ENCODE measurements at places on chromosomes 6 and 20.
A peak's percentile ranks its signal among the peaks of the same experiment; 100 is the strongest.

- no peak for DNase-seq
These were observed 407.0 kb upstream of the SOX4 start for GRCh38 chr6:21186479-21187055.

DNA sequence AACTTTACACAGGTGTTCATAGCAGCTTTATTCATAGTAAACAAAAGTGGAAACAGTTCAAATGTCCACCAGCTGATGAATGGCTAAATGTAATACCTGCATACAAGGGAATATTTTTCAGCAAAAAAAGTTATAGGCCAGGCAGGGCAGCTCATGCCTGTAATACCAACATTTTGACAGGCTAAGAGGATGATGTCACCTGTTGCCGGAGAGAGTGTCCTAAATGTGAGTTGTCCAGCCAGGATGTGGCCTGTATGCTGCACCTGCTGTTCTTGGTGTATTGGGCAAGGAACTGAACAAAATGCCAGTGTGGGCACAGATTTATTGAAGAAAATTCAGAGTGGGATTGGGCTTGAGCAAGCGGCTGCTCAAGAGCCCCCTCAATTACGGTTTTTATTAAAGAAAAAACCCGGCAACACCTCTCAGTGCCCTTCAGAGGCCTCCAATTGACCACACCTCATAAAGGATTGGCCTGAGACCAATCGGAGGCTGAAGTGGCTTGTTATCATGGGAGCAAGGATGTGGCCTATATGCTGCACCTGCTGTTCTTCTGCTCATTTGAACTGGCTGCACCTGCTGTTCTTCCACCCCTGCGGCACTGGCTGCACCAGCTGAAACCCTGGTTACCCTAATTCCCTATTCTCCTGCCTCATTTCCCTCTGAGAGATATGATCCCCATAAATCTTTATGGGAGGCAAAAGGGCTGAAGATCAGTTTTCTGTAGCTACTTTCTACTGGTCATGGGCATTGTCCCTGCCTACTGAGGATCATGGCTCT is 164.3 kb upstream of the PROKR2 start:
- no peak for DNase-seq

GRCh38 chr20:40646361-40646760 is 42.7 kb downstream of the MAFB start:
- DNase-seq = no peak

DNA sequence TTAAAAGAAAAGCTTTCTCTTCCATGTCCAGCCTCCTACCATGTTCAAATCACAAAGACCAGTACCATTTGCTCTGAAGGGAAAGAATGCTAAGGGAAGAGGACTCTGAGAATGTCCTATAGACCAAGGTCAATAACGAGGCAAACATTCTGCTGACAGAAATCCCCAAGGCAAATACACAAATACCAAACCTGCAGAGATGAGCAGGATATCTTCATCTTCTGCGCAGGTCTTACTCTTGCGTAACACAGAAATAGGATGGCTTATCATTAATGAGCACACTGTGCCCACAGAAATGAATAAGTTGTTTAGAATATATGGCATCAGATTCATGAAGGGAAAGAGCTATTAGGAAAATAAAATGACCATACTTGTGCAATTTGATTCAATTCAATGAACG is 137.3 kb downstream of the BTBD9 start:
- DNase-seq = no peak

DNA sequence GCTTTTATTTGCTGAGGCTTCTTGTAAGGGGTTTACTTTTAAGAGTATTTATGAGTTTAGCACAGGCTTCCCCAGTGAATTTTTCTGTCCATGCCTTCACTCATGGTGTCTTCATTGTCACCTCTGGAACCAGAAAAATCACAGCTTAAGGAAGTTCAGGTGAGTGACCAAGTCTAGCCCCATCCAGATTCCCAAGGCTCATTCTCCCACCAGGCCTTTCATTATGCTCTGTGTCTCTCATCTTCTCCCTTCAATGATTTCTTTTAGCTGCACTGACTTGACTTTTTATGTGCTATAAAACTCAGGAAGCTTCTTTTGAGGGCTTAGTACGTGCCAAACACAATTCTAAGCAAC is 64.9 kb upstream of the NEDD9 start:
- DNase-seq = no peak

DNA sequence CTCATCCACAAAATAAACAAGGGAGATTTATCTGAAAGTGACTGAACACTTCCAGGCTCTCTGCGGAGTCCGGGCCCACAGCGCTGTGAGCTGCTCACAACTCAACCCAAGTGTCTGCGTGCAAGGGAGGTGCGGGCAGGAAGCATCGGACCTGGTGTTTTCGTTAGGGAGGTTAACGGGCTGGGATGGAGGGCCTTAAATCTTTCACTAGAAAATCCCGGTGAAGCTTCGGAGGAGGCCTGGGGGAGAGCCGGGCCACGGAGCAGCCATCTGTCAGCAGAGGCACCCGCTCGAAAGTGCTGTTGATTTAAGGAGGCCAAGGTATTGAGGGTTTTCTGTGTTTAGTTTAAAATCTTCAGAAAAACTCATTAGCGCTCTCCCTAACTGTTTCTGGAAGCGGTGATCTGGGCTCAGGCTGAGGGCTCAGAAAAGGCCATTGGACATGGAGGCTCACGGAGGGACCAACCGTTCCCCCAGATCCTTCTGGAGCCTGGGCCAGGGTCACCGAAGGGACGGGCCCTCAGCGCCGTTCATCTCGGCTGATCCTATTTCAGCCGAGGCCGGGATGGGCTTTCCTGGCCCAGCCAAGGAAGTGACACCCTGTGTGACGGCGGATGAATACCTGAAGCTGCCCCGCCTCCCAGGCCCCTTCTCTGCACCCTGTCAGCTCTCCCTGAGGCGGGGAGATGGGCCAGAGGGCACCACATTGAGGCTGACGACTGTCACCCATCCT is 20.7 kb downstream of the GATA5 start:
- no peak for DNase-seq

- DNase-seq = no peak
These were observed 143.0 kb downstream of the B3GAT2 start for GRCh38 chr6:70813885-70814284.

- DNase-seq = no peak
These were observed 114.2 kb upstream of the BEND6 start for GRCh38 chr6:56840467-56841380.

DNA sequence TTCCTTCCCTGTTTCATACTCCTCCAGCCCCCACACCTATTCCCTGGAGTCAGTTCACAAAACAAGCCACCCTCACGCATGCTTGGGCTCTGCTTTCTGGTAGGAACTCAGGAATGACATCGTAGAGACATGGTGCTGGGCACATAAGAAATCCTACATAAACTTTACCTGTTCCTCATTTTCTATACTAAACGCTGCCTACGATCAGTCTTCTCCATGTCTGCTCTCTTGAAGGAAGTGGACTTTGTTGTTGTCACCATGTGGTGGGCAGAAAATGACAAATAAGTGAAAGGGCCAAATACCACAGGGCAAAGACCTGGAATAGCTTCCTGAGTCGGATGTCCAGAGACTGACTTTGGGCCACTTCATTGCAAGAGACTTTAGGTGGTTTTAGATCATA is 10.1 kb downstream of the MYLK4 start:
- no peak for DNase-seq

- no peak for DNase-seq
These were observed 16.7 kb downstream of the PLAGL2 start for GRCh38 chr20:32190616-32191415.

GRCh38 chr6:151958332-151958731 is 150.8 kb downstream of the ESR1 start:
- no peak for DNase-seq

GRCh38 chr6:28634761-28635546 is 109.3 kb downstream of the GPX5 start:
- no peak for DNase-seq

GRCh38 chr20:21241406-21241805 is 61.7 kb upstream of the XRN2 start:
- no peak for DNase-seq

- no peak for DNase-seq
These were observed 102.0 kb downstream of the POPDC3 start for GRCh38 chr6:105077596-105078385.

DNA sequence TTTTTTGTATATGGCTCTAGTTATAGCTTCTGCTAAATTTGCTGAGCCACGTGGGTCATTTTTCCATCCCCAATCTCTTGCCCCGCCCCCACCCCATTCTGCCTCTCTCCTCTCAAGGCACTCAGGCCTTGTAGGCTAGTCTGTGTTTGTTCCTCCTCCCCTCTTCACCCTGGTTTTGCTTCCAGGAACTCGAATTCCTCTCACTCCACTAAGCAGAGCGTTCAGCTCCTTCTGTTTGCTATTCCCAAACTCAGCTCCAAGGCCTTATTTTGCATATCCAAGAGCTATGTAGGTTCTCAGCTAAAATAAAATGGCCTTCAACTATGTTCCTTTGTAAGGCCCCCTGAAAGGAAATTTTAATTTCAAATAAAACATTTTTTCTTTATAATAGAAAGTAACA is 1293.7 kb downstream of the EPHA7 start:
- no peak for DNase-seq

DNA sequence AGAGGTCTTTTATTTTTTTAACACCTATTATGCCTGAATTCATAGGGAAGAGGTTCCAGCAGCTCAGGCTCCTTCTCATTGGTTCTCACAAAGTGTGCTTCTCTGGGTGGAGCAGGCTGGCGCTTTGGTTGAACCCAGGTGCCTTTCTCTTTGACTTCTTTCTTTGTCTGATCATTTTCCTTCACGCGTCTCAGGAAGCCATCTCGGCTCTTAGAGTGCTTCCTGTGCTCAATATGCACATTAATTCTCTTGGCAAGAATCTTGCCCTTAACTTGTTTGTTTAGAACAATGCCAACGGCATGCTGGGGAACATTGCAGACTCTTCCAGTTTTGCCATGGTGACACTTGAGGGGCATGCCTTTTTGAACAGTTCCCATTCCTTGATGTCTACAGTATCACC is 44.2 kb upstream of the RNF24 start:
- no peak for DNase-seq

DNA sequence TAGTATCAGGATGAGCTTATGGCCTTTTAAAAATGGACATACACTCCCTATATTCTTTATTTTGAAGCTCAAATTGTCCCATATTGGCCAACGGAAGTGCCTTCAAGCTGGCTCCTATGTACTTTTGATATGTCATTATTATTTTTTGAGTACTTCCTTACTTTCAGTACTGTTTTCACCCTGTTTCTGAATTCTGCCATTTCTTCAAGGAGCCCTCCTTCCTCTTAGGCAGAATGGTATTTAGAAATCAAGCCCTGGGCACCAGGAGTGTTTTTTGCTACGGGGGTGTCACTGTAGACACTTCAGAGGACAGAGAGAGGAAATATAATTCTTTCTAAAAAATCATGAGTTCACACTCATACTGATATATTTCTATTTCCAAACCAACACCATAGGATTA is 5.5 kb upstream of the MYLK4 start:
- DNase-seq = no peak

- no peak for DNase-seq
These were observed 578.1 kb downstream of the PHF3 start for GRCh38 chr6:64213697-64214096.

- DNase-seq = no peak
These were observed 1.0 kb downstream of the SYNE1 start for GRCh38 chr6:152636021-152636608.

- no peak for DNase-seq
These were observed 55.6 kb downstream of the SASH1 start for GRCh38 chr6:148398244-148398643.

- DNase-seq = peak; percentile 92
These were observed 61.9 kb upstream of the TAGAP start for GRCh38 chr6:159106627-159107241.

- DNase-seq = no peak
These were observed 629.7 kb upstream of the IMPG1 start for GRCh38 chr6:76702187-76702586.

DNA sequence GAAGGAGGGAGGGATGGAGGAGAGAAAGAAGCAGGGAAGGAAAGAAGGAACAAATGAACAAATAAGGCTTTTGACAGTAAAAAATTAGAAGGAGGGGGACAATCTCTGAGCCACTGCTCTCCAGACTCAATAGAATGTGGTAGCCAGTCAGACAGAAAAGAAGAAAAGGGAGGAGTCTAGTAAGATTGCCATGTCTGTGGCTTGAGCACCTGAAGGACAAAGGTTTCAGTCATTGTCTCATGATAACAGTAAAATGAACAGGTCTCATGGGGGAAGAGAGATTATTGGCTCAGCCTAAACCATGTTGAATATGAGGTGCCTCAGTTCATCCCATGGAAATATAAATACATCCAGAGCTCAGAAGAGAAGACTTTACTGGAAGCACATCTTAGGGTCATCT is 14.0 kb upstream of the LOC128125822 start:
- no peak for DNase-seq

DNA sequence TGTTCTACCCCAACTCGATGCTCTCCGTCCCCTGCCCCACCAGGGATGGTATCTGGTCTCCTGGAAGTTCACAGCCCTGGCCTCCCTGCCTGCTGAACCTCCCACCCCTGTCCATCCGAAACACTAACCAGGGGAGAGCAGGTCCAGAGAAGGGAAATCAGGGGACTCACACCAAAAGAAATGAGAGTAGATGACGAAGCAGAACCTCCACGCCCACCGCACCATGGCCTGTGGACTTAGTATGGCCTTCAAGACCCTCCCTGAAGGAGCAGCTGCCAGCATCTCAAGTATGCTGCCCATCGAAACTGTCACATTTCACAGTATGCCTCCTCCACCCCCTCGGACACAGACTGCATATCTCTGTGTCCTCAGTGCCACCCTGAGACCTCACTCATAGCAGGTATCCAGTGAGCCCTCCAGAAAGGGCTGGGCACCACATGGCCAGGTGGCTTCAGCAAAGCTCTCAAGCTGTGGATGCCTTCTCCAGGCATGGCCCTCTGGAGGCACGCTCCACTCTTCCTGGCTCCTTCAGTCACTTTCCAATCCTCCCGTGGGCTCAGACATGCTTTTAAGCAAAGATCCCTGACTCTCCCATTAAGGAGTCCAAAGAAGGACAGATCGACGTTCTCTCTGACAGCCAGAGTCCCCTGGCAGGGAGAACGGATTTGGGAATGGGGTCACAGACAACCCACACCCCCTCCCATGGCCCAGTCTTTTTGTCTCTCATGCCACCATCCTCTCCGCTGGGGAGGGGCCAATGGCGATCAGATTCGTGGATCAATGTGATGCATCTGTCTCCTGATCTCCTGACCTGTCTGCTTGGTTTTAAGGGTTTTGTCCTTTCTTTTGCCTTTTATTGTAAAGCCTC is 158.4 kb downstream of the ANKRD60 start:
- DNase-seq = no peak

- no peak for DNase-seq
These were observed 464.9 kb downstream of the TBC1D32 start for GRCh38 chr6:120869397-120869796.

DNA sequence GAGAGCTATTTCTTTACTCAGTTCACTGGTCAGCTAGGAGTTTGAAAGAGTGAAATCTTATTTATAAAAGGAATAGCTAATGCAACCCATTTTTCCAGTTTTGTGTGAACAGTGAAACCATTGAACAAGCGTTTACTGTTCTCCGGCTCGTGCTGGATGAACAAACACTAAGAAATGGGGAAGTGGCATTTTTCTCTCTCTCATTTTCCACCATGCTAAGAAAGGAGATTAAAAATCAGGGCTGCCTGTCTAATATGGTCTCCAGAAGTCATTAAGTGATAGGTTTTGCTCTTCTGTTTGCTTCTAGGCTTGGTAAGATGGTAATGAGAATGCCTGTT is 774 bp upstream of the SFT2D1 start:
- DNase-seq = peak; percentile 40

GRCh38 chr6:16397623-16398022 is 159.2 kb downstream of the GMPR start:
- no peak for DNase-seq

GRCh38 chr20:32470025-32470861 is 112.1 kb downstream of the ASXL1 start:
- DNase-seq = no peak

All from GM12878 (cell line).